Vagina (tissue), 2 donors: ENCODE measurements at places on chromosomes 4 and X.
A peak's percentile ranks its signal among the peaks of the same experiment; 100 is the strongest.

GRCh38 chr4:13907255-13907751, 279.8 kb upstream of the BOD1L1 start:
- no peak for DNase-seq

- DNase-seq, result no peak
Observed at GRCh38 chr4:188127214-188127874, 11.9 kb upstream of the TRIML1 start.

- DNase-seq, result peak; percentile 90
Observed at GRCh38 chr4:15654593-15655222, 449 bp downstream of the FBXL5 start.

- DNase-seq, result no peak
Observed at GRCh38 chrX:132908891-132909290, 49.5 kb downstream of the HS6ST2 start.

DNA sequence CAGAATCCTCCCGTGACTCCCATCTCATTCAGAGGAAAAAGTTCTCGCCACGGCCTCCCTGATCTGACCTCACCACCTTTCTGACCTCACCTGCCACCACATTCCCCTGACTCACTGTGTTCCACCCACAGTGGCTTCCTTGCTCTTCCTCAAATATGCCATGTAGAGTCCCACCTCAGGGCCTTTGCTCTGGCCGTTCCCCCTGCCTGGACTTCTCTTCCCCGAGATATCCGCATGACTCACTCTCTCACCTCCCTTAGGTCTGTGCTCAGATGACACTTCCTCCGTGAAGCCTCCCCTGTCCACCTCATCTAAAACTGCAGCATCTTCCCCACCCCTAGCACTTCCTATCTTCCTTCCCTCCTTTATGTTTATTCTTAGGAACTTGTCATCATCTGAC, 7.2 kb upstream of the TSPYL2 start:
- no peak for DNase-seq

GRCh38 chr4:135072553-135072952, 871.0 kb upstream of the PABPC4L start:
- DNase-seq, result no peak

GRCh38 chrX:39950018-39950688, 147.6 kb downstream of the BCOR start:
- DNase-seq, result no peak

DNA sequence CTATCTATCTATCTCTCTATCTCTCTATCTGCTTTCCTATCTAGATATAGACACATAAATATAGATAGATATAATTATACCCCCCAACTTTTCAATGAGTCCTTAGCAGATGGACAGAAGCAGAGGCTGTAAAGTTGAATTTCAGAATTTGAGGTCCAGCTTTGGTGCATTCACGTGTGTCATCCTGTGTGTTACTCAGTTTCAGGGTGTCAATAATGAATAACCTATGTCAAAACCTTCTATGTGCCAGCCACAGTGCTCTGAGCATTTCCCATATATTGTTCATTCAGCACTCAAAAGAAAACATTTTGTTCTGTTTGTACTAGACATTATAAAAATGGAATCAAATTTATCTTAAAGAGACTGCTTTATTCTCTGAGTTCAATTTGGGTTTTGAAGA, 310.0 kb downstream of the ARHGAP24 start:
- no peak for DNase-seq

DNA sequence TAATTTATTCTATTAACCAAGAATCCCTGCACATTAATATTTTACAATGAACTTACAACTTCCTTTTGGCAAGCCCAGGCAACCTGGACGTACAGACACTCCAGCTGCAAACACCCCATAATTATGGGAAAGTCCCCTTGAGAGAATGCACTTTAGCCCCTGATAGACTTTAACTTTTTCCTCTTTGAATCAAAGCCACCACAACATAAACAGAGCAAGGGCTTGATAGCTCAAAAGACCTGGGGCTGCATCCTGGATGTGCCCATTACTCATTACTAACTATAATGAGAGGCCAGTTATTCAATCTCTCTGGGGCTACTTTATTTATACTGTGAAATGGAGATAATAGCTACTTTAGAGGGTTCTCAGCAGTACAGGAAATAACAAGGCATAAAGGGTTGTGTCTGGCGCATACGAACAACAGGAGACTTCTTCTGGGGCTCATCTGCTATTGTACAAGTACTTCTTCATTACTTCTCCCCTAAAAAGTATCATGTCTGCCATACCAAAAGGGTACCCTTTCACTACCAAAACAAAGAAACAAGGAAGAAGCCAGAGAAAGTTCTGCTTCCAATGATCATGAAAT, 54.9 kb downstream of the CASK start:
- no peak for DNase-seq

- DNase-seq, result no peak
Observed at GRCh38 chr4:17283832-17284231, 228.1 kb downstream of the QDPR start.

DNA sequence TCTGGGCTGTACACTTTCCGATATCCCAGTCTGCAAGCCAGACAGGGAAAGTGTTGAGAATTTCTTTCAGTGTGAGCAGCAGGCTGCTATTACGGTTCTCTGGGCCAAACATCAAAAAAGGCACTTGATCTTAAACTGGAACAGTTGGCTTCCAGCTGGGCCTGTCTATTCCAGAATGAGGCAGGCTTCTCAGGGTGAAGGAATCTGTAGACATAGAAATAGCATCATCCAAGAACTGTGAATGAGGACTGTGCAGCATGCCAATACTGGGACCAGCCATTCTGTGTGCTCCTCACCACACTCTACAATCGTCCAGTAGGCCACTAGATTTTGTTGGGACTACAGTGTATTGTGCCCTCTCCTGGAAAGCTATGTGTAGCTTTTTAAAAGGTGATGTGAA, 31.1 kb downstream of the ART3 start:
- no peak for DNase-seq

DNA sequence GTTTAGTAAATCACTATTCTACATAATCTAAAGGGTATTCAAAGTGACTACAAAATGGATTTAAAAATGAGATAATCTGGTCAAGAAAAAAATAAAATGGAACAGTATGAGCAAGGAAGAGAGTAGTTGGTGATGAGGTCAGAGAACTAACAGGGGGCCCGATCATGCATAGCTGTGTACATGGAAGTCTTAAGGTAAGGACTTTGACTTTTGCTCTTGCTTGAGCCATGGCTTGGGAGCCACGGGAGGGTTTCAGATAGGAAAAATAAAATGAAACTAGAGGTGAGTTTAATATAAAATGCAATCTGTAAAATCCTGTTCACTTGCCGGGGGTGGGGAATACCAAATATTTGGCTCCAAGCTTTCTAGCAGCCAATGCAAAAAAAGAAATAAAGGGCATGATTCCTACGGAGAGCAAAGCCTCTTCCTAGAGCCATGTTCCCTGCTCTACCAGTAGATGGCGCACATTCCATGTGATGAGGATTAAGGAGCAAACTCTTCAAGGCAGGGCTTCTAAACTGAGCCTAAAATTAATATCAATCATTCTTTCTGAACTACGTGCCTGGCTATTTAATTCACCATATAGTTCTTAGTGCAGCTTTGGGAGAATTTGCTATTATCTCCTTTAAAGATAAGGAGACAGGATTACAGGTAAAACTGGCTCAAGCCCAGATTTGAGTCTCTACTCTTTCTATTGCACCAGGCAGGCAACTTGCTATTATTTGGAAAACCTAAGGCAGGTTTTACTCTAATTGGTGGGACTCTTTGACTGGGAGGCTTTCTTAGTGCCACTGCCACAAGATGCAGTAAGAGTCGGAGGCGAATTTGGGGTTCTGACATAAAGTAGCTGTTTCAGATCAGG, 6.8 kb upstream of the CLCN5 start:
- no peak for DNase-seq

GRCh38 chr4:165715989-165716388, 157.0 kb upstream of the TLL1 start:
- DNase-seq, result no peak

GRCh38 chr4:170038769-170039168, 12.6 kb upstream of the MFAP3L start:
- DNase-seq, result peak; percentile 18

DNA sequence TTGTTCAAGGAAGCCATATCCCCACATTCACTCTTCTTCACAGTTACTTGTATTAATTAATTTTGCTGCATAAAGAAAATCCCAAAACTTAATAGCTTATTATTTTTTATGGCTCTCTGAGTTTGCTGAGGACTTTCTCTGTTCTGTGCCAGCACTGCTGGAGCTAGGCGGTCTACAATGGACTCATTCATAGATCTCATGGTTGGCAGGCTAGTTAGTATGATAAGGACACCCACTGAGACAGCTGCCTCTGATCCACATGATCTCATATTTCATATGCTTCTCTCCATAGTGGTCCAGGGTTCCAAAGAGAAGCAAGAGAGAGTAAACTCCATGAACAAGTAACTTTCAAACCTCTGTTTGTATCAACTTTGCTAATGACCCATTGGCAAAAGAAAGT, 170.2 kb downstream of the ADGRA3 start:
- DNase-seq, result no peak

GRCh38 chr4:39045827-39046221, 13.6 kb upstream of the TMEM156 start:
- DNase-seq, result no peak

DNA sequence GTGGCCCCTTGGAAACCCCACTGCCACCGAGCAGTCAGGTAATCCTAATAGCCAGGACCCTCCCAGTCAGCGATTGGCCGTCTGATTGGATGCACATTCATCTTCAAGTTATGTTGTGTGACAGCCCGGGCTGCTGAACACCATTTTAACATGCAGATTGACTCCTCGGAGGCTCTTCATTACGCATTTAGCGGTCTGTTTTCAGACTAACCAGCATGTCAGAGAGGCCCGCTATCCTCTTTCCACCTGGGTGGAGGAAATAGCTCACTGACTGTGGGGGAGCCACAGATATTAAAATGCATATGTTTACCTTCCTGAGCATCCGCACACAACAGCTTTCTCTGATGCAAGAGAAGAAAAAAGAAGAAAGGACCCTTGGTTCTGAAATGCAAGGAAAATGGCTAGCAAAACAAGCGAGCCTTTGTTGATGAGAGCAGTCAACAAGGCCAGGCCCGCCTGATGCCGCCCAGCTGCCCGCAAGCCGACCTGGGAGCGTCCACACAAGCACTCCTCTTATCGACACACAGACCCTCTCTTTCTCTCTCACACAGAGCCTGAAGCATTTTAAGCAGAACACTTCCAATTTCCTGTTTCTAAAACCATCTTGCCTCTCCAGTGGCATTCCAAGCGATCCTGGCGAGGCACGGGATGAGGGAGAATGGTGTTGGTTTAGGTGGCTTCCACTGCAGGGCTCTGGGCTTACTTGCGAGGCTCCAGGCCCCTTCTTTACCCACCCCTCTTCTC, 118.3 kb downstream of the MGST2 start:
- no peak for DNase-seq

DNA sequence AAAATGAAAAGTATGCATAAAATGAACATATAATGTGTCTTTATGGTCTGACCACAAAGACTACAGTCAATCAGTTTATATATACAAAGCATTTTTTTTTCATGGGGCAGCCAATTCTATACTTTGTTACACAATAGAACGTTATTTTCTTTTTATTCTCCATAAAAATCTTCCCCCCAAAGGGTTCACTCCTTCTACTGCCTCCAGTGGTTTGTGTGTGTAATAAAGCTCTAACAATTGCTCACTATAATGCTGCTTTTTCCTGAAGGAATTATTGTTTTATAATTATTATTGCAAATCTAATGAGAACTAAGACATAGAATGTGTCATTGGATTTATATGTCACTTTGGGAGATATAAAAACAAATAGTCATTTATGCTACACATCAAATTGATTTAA, 664.1 kb upstream of the PABPC4L start:
- DNase-seq, result no peak

- DNase-seq, result no peak
Observed at GRCh38 chr4:112170451-112170993, 25.3 kb downstream of the FAM241A start.

GRCh38 chr4:40316782-40317635, 18.1 kb upstream of the CHRNA9 start:
- DNase-seq, result no peak

DNA sequence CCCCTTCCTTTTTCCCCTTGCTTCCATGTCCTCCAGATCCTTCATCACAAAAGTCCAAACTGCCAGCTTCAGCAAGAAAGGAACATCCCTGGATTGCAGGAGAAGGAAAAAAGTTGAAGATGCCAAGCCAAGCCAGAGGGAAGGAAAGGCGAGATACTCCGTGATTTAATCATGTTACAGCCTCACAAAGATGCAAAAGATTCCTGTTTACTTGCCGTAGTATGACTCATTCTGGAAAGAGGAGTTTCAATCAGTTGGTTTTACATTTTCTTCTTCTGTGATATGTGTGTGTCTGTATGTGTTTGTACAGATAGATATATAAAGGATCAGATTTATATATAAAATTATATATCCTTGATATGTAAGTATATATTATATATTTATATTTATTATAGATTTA, 69.3 kb downstream of the BTC start:
- no peak for DNase-seq

DNA sequence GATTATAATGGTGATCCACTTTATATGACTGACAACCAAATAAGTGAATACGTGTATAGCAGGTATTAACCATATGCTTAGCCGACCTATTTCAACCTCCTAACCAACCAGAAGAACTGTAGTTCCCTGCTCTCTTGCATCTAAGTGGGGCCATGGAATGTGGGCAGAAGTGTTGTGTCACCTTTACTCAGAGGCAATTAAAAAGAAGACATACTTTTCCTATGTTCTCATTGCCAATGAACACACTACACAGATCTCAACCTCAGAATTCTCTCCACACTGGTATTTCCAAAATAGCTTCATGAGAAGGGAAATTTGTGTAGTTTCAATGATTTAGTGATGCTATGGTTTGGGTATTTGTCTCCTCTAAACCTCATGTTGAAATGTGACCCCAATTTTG, 3.2 kb upstream of the NFKB1 start:
- DNase-seq, result no peak

GRCh38 chrX:74232859-74233258, 71.1 kb upstream of the ZCCHC13 start:
- no peak for DNase-seq

- DNase-seq, result no peak
Observed at GRCh38 chr4:518569-519083, 19.6 kb downstream of the PIGG start.

GRCh38 chr4:2744576-2745270, 11.4 kb downstream of the TNIP2 start:
- no peak for DNase-seq
